ENCODE measurements at places on chromosomes 5 and 9.

DNA sequence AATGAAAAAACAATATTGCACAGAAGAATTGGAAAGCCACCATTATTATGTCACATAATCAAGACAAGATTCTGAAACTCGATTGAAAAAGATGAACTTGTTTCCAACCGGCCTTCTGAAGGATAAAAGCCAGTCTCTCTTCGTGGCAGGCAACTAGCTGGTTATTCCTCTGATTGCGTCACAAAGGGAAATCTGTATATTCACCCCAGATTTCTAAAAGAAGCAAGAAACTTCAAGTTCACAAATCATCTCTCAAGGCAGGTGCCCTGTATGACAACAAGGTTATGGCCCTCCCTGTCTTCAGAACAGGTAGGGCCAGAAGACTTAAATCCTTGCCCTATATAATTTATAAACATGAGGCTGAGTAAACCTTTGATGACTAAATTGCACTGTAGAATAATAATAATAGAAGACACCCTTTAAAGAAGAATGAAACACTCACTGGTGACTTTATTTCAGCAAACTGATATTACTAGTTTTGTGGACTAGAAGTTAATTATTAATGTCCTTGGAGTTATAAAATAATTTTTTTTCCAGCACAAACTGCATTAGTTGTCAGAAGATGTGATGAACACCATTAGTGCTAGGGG lies 2.9 kb upstream of the KLF4 start:
- DNase-seq, result no peak

DNA sequence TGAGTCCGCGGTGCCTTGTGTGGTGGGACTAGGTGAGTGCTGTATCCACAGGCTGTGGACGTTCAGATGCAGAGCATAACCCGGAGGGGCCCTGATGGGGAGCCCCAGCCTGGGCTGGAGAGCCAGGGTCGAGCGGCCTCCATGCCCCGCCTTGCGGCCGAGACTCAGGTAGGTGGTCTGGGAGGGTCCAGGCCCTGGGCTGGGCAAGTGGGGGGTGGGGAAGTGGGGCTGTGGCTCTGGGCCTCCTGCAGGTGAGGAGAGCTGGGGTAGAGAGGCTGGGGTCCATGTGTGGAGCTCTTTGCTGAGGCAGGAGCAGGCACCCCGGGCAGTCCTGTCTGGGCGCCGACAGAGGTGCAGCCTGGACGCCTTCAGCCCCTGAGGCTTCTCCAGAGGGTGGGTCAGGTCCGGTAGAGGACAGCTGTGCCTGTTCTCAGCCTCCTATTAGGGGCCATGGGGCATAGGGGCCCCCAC lies 241.1 kb downstream of the CACNA1B start:
- no peak for DNase-seq

DNA sequence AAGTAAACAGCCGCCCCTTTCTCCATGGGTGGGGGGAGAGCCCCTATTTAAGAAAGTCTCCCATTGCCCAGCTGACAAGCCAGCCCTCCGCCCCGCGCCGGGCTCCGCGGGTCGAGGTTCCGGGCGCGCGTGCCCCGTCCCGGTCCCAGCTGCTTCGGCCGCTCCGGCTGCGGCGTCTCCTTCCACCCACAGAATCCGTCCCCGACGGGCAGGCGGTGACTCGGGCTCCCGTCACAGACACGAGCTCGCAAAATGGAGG lies 223 bp downstream of the NR3C1 start:
- no peak for DNase-seq

DNA sequence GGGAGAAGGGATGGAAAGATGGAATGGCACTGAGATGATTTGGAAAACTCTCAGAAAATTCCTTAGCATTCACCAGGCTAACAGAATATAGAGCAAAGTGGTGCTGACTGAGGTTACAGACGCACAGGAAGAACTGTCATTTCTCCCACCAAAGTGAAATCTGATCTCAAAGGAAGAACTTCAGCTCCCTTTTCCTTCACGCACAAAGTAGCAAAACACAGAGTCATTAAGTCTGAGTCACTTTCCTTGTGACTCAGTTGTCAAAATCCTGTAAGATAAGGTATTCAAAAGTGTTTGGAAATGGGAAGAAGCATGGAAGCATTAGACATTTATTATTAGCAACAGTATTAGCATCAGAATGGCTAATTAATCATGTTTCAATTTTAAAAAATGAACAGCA lies 11.7 kb downstream of the MPDZ start:
- peak; percentile 91 for DNase-seq

DNA sequence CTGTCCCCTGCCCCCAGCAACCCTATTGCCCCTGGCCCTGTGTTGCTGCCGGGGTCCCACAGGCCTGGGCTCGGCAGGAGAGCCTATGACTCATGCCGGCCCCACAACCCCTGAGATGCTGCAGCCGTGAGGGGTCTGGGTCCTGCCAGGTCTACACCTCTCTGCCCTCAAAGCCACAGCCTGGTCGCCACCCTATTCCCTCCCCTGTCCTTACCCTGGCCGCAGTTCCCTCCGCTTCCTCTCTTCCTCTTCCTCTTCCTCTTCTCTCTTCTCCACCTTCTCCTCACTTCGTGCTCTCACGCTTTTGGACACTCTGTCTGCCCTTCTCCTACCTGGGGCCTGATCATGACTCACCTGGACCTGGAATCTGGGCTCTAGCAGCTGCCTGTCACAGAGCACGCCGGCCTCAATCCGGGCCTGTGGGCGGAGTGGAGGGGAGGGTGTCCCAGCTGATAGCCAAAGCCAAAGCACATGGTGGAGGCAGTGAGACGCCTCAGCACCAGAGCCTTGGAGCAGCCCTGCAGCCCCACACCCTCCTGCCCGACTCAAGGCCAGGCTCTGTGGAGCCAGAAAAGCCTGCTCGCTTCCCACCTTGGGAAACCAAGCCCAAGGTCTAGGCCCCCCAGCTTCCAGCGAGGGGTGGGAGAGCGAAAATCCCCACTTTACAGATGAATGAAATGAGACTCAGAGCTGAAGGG lies 26.8 kb upstream of the CSF1R start:
- DNase-seq, result peak; percentile 43

- no peak for DNase-seq
Observed at GRCh38 chr9:117927354-117927753, 223.2 kb downstream of the TLR4 start.

- no peak for DNase-seq
Observed at GRCh38 chr9:109463924-109464625, 34.0 kb downstream of the PTPN3 start.

All from fibroblast of skin of back (primary cell).